Cortex of kidney (tissue), 1 donor: ENCODE measurements at places on chromosomes 4 and X.

- DNase-seq, result no peak
Observed at GRCh38 chr4:182680234-182680653, 236.9 kb downstream of the DCTD start.

DNA sequence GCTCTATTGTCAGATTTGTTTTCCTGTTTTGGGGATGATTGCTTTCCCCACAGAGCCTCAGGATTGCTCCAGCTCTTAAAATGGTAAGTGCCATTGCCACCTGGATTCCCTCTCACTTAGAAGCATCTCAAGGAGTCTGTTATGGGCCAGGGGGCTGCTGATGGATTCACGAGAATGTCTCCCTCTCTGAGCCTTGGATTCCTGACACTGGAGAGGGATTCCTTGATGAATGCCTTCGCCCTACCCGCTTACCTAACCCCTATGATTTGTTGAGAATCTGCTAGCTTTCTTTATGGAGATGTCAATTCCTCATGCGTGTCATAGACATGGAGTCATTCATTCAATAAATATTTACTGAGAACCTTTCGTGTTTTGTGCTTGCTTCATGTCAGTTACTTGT is 36.9 kb upstream of the TENM3 start:
- no peak for DNase-seq

GRCh38 chr4:188053302-188053701 is 56.1 kb downstream of the TRIML2 start:
- no peak for DNase-seq

GRCh38 chrX:103404231-103405008 is 28.1 kb downstream of the BEX3 start:
- no peak for DNase-seq

DNA sequence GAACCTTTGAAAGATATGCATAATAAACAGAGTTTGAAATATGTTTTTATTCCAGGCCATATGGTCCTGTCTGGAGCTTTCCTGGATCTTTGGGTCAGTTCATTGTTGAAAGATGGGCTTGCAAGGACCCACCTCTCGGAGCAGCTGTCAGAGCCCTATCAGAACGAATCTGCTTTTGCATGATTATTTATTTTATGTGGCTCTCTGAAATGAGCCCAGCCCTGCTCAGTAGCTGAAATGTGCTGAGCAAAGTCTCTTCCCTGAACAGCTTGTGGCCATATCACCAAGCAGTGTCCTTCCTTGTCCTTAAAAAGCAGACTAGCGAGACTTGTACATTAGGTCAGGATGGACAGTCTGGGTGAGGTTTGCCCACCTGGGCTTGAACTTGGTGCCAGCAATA is 110.8 kb downstream of the GBA3 start:
- no peak for DNase-seq

GRCh38 chr4:1036095-1036494 is 24.7 kb downstream of the FGFRL1 start:
- no peak for DNase-seq

- no peak for DNase-seq
Observed at GRCh38 chr4:1043651-1044468, 32.4 kb downstream of the FGFRL1 start.

DNA sequence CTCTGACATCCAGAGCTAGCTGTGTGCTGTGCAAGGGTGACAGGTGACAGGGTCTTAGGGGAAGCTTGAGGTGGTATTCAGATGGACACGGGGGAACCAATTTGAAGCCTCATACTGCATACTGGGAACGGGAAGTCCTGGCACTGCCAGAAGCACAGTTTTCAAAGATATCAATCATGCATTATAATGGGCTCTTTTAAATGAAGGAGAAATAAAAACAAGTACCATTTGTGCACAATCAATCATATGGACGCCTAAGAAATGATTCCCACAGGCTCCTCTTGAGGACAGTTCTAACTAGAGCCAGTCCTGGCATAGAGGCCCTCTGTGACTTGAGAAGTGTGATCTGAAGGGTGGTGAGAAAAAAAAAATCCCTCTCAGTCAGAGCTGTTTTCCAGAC is 50.9 kb downstream of the TSC22D3 start:
- DNase-seq, result no peak

GRCh38 chr4:98568941-98569663 is 89.3 kb downstream of the TSPAN5 start:
- no peak for DNase-seq

DNA sequence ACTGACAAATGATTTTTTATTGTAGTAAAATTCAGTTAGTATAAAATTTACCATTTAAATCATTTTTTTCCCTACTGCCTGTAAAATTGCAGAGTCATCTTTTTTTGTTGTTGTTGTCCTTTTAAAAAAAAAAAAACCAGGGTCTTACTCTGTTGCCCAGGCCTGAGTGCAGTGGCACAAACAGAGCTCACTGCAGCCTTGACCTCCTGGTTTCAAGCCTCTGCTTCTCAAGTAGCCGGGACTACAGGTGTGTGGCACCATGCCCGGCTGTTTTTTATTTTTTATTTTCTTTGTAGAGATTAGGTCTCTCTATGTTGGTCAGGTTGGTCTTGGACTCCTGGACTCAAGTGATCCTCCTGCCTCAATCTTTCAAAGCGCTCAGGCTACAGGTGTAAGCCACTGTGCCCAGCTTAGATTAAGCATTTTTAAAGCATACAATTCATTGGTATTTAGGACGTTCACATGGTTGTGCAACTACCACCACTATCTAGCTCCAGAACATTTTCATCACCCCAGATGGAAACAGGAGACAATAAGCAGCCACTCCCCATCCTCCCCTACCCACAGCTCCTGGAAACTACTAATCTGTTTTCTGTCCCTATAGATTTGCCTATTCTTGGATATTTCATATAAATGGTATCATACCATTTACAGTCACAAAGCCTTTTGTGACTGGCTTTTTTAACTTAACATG is 59.7 kb upstream of the PGRMC2 start:
- DNase-seq, result no peak

- DNase-seq, result no peak
Observed at GRCh38 chr4:144658015-144658567, 12.1 kb downstream of the HHIP start.

DNA sequence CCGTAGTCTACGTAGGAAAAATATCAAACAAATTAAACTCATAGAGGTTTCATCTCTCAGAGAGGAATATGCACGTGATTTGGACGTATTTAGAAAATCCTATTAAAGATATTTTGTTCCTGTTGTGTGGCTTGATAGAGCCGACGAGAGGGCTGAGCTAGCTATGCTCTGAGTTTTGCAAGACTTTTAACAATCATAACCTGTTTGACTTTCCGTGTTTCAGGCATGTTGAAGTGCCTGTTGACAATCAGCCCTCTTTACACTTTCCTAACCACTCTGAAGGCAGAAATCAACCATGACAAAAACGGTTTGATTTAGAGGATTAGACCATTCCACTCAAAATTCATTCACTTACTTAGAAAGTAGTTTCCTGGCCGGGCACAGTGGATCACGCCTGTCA is 297.3 kb downstream of the ASMT start:
- DNase-seq, result no peak

- DNase-seq, result no peak
Observed at GRCh38 chr4:100081491-100081890, 108.8 kb downstream of the DDIT4L start.

GRCh38 chrX:118855681-118856310 is 32.2 kb downstream of the ZCCHC12 start:
- no peak for DNase-seq

DNA sequence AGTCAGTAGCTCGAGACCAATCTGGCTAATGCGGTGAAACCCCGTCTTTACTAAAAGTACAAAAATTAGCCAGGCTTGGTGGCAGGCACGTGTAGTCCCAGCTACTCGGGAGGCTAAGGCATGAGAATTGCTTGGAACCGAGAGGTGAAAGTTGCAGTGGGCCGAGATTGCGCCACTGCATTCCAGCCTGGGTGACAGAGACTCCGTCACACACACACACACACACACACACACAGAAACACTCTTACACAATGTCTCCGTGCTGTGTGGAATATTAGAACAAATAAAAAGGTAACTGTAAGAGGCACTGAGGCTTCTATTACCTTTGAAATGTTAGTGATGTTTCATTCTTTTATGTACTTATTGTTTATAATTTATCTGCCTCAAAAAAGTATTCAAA is 326.6 kb downstream of the GPAT3 start:
- no peak for DNase-seq

GRCh38 chr4:55604996-55605395 is 13.0 kb upstream of the PDCL2 start:
- DNase-seq, result no peak

- no peak for DNase-seq
Observed at GRCh38 chr4:8613421-8614364, 21.1 kb downstream of the CPZ start.

- DNase-seq, result no peak
Observed at GRCh38 chrX:10104958-10105658, 51.7 kb upstream of the CLCN4 start.

GRCh38 chrX:71396576-71396975 is 30.4 kb downstream of the TAF1 start:
- no peak for DNase-seq

- DNase-seq, result no peak
Observed at GRCh38 chr4:125423124-125423523, 108.4 kb downstream of the FAT4 start.

DNA sequence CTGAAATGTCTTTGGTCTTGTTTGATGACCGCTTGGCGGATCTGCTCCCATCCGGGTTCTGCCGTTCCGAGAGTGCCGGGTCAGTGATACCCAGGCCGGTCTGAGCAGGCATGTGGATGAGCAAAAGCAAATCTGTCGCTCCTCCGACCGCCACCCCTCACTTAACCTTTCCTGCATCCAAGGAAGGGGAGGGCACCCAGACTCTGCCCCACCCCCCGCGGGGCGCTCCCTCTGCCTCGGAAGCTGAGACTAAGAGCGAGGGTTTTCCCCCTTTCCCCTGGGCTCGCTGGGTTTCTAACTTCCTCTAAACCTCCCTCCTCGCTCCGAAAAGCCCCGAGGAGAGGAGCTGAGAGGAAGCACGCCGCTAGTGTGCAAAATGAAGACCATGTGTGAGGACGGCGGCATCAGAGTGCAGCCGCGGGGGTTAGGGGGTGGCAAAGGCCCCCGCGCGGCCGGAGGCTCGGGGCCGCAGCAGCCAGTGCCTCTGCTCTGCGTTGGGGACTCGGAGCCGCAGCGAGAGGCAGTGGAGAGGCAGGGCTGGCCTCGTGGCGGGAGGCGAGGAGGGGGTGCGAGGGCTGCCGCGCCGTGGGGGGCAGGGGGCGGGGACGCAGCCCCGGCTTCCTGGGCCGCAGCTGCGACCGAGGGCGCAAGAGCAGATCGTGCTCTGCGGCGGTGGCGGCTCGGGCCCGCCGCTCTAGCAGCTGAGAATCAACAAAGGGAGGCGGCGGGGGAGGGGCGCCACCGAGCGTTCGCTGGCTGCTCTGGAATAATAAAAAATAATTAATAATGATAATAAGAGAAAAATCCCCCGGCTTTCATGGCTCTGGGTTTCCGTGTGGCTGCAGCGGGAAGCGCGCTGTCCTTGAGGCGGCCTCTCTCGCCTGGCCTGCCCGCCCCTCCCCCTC is 55.8 kb upstream of the BCOR start:
- DNase-seq, result no peak
